NCI-H526 treated with DMSO at 0.1 percent for 48 hours (cell line): ENCODE measurements at places on chromosomes 12 and 14.

GRCh38 chr12:1044199-1044598 lies 53.2 kb downstream of the ERC1 start:
- no peak for DNase-seq

GRCh38 chr14:39491134-39491571 lies 58.9 kb upstream of the FBXO33 start:
- peak; percentile 25 for DNase-seq

DNA sequence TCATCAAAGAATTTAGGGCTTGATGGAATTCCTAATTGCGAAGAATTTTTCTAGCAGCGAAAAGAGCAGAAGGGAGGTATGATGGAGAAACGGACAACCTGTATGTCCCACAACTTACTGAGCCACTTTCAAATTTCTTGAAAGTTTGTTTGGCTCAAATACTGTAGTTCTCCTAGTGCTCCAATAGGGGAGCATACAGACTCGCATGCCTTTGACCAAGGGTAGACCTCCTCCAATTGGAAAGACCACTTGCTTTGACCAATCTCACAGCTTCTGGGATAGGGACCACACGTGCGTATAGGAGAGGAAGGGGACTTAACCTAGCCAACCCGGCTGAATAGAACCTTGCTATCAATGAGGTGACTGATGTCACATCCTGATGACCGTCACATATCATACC lies 28.6 kb downstream of the SLC35F4 start:
- DNase-seq, result no peak

DNA sequence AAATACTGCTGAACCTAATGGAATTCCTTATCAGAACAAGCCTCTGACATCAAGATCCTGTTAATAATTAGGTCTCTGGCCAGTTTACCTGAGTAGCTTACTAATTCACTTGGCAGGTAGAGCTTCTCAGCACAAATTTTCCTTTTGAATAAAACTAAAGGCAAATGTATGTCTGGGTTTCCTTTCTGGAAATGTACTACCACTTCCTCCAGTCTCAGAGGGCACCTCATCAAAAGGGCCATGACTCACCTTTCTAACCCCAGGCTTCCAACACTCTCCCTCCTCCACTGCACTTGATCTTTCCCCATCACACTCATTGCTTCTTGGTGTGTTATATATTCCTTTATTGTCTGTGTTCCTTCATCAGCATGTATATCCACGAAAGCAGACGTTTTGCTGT lies 90.5 kb downstream of the SLC2A13 start:
- DNase-seq, result no peak

GRCh38 chr14:61625165-61625564 lies 70.1 kb upstream of the HIF1A start:
- DNase-seq, result no peak
